ENCODE measurements at places on chromosomes 3 and 15.

DNA sequence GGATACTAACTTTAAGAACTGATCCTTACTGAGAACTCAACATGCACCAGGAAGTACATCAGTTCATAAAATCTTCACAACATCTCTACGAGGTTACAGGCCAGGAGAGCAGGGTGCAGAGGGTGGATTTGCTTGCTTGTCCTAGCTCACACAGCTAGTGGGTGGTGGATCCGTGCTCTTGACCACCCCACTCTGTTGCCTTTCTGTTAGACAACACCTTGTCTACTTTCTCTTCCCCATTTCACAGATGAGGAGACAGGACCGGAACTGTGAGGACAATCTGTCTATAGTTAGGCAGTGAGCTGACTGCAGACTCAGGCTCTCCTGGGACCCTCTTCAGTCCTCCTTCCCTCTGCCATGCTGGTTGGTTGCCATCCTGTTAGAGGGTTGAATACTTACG is 221.7 kb upstream of the TLE3 start:
- no peak for DNase-seq

GRCh38 chr3:27081992-27082607 is 287.1 kb downstream of the NEK10 start:
- DNase-seq = no peak

- DNase-seq = no peak
Observed at GRCh38 chr3:100516838-100517237, 24.4 kb downstream of the TMEM45A start.

DNA sequence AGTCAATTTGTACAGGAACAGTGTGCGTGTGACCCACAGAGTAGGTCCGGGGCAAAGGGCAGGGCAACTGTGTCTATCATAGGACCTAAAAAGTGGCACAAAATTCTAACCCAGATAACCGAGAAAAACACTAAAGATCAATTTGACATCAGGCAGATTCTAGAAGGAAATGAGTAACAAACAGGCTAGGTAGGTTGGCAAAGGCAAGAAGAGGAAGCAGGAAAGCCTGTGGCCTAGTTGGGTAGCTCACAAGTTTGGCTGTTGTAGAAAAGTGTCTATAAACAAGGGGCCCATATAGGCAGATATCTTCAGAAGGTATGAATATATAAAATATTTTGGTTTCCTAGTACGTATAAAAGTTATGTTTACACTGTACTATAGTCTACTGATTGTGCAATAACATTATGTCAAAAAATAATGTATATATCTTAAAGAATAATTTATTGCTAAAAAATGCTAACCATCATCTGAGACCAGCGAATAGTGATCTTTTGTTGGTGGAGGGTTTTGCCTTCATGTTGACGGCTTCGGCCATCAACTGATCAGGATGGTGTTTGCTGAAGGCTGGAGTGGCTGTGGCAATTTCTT is 13.3 kb upstream of the OR5K1 start:
- no peak for DNase-seq

DNA sequence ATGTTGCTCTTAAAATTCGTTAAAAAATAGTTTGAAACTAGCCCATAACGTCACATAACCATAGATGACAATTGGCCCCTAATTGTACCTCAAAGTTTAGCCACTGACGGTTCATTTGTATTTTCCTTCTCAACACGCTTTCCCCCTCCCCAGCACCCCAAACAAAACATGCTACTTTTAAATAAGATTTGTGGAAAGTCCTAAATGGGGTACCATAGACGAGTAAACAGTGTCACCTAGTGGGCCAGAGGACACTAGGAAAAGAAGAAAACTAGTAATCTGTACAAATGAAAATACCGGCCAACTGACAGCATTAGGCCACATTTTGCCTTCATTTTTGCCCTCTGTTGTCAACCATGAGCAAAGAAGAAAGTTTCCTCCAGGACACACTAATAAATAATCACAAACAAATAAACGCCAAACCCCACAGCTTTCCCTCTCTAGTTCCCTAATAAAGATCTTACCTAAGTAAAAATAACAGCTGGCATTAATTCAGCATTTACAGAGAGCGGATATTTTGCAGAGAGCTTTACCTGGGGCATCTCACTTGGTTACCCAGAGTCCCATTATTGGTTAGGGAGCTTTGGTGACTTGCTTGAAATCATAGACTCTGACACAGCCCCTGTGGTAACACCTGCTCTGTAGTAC is 175.1 kb upstream of the ATP11B start:
- DNase-seq = no peak
